Stimulated activated CD4-positive, alpha-beta T cell treated with anti-CD3 and anti-CD28 coated beads, TNF-alpha, amount 100 ng/mL, for 4 hours (primary cell): ENCODE measurements at places on chromosomes 12 and 14.

- DNase-seq: no peak
These were observed 283 bp downstream of the VIPAS39 start for GRCh38 chr14:77457115-77457521.

DNA sequence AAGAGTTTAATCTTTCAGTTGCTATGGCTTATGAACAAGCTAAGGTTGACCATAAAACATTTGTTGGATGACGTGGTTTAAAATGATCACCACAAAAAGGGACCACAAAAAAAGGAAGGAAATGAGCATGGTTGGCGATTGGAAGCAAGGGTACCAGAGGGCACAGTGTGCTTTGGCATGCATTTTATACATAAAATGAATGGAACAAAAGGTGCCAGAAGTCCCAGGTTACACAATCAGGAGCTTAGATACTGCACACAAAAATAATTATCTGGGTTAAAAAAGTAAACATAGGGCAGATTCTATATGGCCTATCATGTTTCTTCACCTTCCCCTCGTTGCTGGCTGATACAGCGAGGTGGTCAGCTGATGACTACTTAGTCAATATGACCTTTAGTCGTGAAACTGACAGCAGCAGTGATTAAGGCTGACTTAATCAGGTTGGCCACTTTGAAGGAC lies 50.7 kb downstream of the ZC3H14 start:
- no peak for DNase-seq

- no peak for DNase-seq
These were observed 438.9 kb downstream of the NAV3 start for GRCh38 chr12:78269620-78270019.

DNA sequence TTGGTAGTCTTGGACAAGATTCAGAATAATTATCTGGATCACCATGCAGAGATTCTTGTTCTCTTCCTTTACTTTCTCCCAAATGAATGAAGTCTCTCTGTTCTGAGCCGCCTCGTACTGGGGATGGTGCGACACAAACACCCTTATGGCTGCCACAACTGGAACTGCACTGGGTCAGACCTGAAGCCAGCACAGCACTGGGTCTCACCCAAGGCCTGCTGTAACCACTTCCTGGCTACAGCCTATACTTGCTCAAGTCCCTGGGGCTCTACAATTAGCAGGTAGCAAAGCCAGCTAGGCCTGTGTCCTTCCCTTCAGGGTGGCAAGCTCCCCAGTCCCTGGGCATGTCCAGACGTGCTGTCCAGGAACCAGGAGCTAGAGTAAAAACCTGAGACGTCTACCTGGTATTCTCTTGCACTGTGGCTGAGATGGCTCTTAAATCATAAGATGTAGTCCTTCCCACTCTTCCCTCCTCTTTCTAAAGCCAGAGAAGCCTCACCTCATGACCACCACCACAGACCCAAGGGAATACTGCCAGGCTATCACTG lies 27.6 kb downstream of the IFNG start:
- no peak for DNase-seq

DNA sequence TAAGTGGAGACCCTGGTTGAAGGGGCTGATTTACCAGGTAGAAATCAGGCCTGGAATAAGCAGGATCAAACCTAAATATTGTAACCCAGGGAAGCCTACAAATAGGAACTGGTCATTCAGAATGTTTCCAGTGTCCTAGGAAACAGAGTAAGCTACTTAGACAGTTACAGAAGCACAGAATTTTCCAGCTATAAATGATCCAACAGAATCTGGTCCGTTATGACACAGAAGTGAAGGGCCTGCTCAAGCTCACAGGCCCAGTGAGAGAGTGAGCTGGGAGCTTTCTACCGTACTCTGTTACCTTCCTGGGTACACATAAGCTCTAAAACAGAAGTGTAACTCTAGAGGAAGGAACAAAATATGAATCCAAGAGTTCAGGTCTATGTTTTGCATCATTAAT lies 119.1 kb downstream of the TTC7B start:
- DNase-seq: no peak

DNA sequence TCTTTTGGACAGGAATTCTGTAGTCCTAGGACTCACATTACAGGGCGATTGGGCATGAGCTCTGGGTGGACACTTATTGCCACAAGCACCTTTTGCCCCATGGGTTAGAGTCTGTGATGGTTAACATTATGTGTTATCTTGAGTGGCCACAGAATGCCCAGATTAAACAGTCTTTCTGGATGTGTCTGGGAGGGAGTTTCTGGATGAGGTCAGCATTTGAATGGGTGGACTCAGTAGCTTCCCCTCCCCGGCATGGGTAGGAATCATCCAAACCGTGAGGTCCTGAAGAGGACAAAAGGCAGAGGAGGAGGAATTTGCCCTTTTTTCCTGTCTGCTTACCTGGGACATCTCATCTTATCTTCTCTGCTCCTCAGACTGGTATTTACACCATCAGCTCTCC lies 85.6 kb downstream of the BMP4 start:
- DNase-seq: no peak

- DNase-seq: no peak
These were observed 874 bp upstream of the YARS2 start for GRCh38 chr12:32756476-32757066.

GRCh38 chr12:79164890-79165289 lies 300.3 kb downstream of the SYT1 start:
- DNase-seq: no peak

DNA sequence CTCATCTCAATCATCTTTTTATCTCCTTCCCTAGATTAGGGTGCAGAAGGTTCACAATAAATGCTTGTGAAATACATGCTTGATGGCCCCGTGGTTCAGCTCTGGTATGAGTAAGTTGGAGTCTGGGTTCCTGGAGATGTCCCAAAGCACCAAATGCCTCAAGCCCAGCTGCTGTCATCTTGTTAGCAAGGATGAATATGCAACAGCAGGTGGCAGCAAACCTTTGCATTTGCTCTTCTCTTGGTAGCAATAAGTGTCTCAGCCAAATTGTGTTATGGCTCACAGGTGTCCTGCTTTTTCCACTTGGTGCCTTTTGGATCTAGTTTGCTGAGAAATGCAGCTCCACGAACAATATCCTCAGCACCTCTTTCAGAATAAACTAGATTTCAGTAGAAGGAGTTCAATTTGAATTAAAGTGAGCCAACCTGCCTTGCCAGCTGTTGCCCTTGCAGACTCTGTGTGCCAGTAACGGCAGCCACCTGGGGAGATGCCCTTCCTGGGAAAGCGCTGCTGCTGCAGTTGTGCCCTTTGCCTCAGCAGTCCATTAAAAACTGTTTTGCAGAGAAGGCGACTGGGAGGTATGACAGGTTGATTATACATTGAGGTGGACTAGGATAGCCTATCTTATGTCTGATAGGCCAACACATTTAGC lies 417.3 kb downstream of the SNAPC1 start:
- no peak for DNase-seq

DNA sequence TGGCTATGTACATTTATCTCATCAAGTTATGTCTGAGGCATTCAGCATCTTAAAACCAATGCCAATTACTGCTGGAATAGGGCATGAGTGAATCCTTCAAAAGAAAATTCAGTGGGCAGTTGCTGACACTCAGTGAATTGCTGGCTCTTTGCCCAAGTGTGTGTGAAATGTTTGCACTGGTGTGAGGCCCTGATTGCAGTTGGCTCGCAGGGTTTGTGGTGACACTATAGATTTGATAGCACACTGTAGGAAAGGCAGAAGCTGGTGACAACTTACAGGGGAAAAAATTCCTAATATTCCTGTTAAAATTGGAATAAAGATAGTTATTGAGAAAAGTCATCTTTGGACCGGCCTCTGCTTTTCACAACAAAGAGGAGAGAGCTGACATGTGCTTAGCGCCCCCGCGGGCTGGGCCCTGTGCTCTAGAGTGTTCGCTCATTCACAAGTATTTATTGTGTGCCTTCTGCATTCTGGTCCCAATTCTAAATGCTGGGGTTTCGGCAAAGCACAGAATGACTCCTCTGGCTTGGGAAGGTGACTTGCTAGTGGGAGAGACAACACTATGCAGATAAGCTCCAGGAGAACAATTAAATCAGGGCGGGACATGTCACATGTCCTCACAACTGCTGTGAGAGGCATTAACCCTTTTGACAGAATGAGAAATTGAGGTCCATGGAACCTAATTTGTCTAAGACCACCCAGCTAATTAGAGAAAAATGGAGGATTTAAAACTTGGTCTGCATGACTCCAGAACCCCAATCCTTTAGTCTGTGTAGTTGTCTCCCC lies 418.7 kb downstream of the NPAS3 start:
- DNase-seq: no peak

DNA sequence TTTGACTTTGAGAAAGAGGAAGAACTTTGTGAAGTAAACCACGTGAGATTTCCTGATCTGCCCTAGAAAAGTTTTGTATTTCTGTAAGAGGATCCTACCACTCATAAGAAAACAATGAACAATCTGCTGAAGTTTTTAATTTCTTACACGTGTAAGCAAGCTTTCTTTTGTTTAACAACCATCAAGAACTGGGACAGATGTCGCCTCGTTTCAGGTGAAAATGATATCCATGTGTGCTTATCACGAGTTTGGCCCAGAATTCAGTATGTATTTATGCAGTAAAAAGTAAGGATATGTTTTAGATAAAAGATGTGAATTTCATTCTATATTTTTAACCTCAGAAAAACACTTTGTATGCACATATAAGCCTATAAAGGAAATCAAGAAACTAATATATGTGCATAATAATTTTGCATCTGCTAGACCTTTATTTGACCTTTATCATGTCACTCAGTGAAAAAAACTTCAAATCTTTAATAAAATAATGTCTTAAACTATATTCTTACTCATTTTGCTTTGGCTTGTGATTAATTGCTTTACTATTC lies 56.9 kb upstream of the DHRS4 start:
- DNase-seq: no peak

GRCh38 chr14:94447206-94447605 lies 5.4 kb downstream of the SERPINA11 start:
- DNase-seq: no peak

DNA sequence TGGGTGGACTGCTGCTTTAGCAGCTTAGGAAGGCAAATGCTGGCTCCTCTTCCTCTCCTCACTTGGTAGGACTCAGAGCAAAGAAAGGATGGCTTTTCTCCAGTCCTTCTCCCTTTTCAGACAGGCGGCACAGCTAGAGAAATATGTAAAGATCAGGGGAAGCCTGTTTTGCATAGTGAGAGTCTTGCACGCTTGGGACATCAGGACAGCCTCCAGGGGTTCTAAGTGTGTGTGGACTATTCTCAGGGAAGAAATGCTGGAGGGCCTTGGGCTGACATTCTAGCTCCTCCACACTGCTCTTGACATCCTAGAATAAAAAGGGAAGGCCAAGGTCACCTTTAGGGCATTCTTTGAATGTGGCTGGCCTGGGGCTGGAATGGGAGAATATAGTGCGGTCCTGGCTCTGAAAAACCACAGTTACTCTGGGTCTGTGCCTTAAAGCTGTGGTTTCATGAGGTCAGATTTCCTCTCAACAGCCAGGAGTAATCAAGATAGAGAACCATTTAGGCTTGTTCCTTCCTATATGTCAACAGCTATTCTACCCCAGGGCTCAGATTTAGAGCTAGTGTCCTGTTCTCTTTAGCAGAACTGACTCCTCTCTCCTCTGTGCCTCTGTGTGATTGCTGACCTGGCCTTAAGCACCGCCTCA lies 24.3 kb downstream of the CMA1 start:
- DNase-seq: no peak

DNA sequence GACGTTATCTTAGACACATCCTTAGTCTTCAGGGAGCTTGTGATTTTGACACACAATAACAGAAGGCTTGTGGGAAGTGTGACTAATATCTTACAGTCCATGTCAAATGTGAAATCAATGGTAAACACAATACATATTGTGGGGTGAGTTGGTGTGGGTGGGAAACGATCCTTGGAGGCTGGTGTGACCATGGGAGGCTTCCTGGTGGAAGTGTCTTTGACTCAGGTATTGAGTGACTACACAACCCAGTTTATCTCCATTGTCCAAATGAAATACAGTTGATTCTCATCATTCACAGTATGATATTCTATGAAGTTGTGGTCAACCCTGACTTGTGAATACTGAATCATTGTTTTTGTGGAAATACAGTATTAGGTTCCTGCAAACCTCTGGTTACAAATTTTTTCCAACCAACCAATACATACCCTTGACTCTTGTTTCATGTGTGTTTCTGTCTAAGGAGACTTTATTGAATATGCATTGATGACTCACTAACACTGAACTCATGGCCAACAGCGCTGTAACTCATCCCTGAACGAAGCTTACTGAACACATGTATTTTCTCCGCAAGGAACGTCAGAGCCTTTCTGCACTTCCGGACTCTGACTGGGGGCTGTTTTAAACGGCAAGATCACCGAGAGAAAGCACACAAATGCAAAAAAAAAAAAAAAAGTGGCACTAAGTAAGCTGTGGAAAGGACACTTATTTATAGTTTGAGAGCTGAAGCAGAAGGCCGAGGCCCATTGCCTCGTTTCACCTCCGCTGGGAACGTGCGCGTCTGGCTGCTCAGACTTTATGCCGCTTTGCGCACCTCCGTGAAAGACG lies 59.0 kb downstream of the CLMN start:
- no peak for DNase-seq

DNA sequence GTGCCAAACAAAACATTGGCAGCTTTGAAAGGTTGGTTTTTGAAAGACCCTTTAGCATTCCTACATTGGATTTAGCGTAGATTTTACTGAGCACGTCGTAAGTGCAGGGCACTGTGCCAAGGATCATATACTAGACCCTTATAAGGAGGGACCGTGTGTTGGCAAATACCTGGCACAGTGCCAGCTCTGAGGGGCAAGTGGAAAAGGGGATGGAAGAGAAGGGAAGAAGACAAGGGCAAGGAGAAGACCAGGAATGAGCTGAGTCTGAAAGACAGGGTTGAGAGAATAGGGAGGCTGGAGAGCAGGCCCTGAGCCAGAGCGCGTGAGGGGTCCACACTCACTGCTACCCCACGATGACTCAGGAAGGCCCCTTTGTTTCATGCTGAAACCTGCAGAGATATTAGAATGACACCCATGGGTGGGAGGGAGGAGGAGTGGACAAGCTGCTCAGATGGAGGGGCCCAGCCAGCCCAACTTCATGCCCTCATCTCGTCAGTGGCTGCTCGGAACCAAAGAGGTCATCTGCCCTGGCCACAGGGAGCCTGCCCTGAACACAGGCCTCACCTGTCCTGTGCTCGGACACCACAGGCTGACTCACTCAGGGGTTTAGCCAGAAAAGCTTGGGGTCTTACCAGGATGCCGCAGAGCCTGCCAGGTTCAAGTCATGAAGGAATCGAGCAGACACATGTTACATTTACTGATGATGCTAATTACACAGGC lies 25.0 kb downstream of the RAB35 start:
- no peak for DNase-seq

DNA sequence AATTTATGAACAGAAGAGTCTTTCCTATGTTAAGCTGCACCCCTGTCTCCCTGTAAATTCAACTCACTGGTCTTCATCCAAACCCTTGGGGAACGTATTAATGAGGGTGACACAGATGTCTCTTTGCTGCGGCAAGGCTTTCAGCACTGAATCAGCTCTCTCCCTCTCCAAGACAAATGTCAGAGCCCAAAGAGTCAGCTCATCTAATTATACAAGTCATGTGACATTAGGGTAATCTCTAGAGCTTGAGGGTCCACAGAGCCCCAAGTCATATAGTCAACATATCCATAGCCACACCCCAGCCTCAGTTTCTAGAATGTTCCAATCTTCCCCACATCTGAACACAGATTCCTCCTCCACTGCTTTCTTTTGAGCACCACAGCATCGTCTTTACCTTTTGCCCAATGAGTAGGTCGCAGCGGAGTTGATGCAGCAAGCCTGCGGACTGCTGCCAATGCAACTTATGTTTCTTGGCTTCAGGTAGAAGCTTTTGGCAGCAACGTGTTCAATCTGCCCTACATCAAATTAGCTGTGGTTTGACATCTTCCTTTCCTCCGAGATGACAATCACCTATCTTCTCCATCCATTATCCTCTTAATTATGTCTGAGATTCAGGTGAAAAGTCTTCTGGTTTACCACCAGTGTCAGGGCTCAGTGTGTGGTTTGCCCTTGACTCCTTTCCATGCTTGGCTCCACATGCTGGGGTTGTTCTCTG lies 5.3 kb downstream of the BATF start:
- no peak for DNase-seq
